MCF 10A (cell line): ENCODE measurements at places on chromosomes 3 and 15. TPM values are rescaled to one million over a fixed set of nuclear protein-coding genes. Genes with fewer than 3 reads are reported as not detected.

DNA sequence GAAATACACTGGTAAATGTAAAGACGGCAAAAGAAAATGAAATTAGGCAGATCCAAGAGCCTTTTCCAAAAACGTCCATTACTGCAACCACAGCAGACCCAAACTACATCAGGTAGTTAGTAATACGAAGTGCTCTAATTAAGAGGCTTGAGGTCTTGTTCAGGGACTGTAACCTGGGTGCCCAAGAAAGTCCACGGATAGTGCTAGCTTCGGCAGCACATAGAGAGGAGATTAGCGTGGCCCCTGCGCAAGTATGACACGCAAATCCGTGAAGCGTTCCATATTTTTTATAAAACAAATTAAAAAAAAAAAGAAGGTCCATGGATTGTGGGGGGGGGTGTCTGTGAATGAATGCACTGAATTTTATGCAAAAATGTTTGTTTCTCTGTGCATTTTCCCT, 1.4 kb downstream of the COPB2 start:
- peak overlapping the region; percentile 97 for H3K27ac ChIP-seq
- peaks cover 20% of the 10 kb centered on the region for H3K4me1 ChIP-seq
- peaks cover 23% of the 10 kb centered on the region for H3K36me3 ChIP-seq
- DNase-seq: no peak
- peak overlapping the region; percentile 78 for H3K4me3 ChIP-seq

DNA sequence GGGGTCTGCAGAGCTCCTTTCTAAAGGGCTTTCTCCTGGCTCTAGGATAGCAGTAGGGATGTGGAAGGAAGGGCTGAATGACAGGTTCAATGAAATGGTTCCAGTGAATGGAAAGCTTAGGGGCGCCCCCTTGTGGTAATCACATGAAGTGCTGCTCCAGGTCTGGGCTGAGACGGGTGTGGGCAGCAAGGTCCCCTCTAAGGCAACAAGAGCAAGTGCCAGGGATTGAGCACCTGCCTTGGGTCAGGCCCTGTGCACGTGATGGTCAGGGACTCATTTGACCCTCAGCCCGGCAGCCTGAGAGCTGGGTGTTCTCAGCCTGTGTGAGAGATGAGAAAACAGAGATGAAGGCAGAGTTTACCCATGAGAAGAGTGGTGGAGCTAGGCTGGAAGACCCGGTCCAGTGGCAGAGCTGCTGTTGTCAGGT, 12.1 kb upstream of the CX3CR1 start:
- H3K4me1 ChIP-seq: no peaks in the 10 kb centered on the region
- no peaks in the 10 kb centered on the region for H3K36me3 ChIP-seq
- no peaks in the 10 kb centered on the region for H3K27me3 ChIP-seq
- no peak overlapping the region for H3K4me3 ChIP-seq

DNA sequence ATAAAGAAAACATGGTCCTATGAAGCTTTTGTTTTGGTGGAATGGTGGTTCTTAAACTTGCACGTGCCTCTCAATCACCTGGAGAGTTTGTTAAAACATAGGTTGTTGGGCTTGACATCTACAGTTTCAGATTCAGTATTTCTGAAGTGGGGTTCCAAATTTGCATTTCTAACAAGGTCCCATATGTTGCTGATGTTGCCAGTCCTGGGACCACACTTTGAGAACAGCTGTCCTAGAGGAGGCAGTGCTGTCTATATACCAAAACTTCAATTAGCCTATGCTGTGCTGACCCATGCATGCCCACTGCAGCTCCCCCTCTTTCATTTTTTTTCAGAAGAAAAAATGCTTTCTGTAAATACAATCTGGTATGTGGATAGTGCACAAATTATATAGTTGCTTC, 31.3 kb downstream of the ALCAM start:
- H3K27ac ChIP-seq: no peak overlapping the region
- no peak overlapping the region for H3K4me3 ChIP-seq
- no peaks in the 10 kb centered on the region for H3K27me3 ChIP-seq

GRCh38 chr3:42264399-42265058, 1.5 kb downstream of the CCK start:
- no peak overlapping the region for H3K27ac ChIP-seq
- no peak overlapping the region for H3K4me3 ChIP-seq
- peaks cover 12% of the 10 kb centered on the region for H3K27me3 ChIP-seq
- DNase-seq: no peak

DNA sequence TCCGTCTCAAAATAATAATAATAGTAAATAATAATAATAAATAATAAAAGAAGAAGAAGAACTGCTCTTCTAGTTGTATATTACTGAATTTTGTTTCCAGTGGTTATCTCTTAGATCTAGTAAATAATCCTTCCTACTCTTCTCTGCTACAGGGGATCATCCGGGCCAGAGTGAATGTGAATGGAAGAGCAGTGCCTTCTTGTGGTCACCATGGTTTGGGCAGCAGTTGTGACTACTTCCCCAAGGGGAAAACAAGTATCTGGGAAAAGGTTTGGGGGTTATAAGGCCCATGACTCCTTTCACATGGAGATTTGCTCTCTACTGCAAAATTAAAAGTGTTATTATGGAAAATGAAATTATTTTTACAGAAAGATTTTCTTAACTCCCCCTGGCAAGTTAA, 5.5 kb upstream of the OR5K1 start:
- peaks cover 5% of the 10 kb centered on the region for H3K4me1 ChIP-seq
- H3K27ac ChIP-seq: no peak overlapping the region
- no peak overlapping the region for H3K4me3 ChIP-seq
- H3K36me3 ChIP-seq: no peaks in the 10 kb centered on the region
- H3K27me3 ChIP-seq: no peaks in the 10 kb centered on the region
- no peak for DNase-seq

- no peak for DNase-seq
- H3K36me3 ChIP-seq: peaks cover 10% of the 10 kb centered on the region
- no peaks in the 10 kb centered on the region for H3K27me3 ChIP-seq
These were observed 44.0 kb downstream of the SMAD3 start for GRCh38 chr15:67109141-67110034.

DNA sequence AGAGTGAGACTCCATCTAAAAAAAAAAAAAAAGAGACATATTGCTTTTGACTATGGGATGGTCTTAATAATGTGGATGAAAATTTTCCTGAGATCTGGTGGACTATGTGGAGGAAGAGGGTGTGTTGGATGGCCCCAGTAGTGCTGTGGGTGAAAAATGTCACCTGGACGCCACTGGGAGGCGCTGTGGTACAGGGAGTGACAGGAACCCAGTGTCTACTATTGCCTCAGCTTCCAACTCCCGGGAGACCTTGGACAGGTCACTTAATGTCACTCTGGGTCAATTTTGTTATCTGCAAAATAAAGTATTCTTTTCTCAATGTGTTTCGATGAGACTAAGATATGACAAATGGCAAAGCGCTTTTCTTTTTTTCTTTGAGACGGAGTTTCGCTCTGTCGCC, 27.7 kb upstream of the DCP1A start:
- H3K27ac ChIP-seq: no peak overlapping the region
- H3K36me3 ChIP-seq: no peaks in the 10 kb centered on the region
- peaks cover 4% of the 10 kb centered on the region for H3K4me1 ChIP-seq
- DNase-seq: peak; percentile 83
- H3K4me3 ChIP-seq: no peak overlapping the region

GRCh38 chr3:45367453-45367871, 20.9 kb upstream of the LARS2 start:
- no peaks in the 10 kb centered on the region for H3K4me1 ChIP-seq
- H3K27ac ChIP-seq: no peak overlapping the region
- no peaks in the 10 kb centered on the region for H3K27me3 ChIP-seq
- H3K4me3 ChIP-seq: no peak overlapping the region

- no peak overlapping the region for H3K4me3 ChIP-seq
- no peaks in the 10 kb centered on the region for H3K27me3 ChIP-seq
- no peak for DNase-seq
- no peak overlapping the region for H3K27ac ChIP-seq
- no peaks in the 10 kb centered on the region for H3K36me3 ChIP-seq
These were observed 43.8 kb upstream of the ARHGEF3 start for GRCh38 chr3:56845505-56845904.

DNA sequence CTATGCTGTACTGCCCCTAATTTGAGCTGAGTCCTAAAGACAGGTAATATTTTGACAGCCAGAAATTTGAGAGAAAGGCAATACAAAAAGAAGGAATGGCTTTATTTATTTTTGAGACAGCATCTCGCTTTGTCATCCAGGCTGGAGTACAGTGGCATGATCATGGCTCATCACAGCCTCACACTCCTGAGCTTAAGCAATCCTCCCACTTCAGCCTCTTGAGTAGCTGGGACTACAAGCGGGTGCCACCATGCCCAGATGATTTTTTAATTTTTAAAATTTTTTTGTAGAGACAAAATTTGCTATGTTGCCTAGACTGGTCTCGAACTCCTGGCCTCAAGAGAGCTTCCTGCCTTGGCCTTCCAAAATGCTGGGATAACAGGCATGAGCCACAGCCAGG, 77.4 kb upstream of the SLC4A7 start:
- no peak overlapping the region for H3K4me3 ChIP-seq
- H3K4me1 ChIP-seq: peaks cover 14% of the 10 kb centered on the region
- H3K27ac ChIP-seq: no peak overlapping the region
- H3K36me3 ChIP-seq: peaks cover 4% of the 10 kb centered on the region

DNA sequence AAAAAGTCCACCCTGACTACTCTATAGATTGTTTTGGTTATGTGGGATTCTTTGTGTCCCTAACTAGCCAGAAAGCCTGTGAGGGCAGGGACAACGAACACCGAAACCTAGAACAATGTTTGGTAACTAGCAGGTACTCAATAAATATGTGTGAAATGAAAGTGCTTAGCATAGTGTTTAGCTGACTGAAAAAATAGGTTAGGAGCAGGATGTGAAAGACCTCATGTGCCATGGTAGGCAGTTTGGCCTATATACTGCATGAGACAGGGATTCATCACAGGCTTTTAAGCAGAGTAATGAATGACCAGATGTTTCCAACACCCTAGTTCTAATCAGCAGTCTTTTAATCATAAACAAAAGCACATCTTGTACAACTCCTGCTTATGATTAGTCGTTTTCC, 64.2 kb downstream of the MYO5A start:
- DNase-seq: no peak
- no peak overlapping the region for H3K27ac ChIP-seq
- peaks cover under 1% of the 10 kb centered on the region for H3K36me3 ChIP-seq
- H3K4me1 ChIP-seq: peaks cover 6% of the 10 kb centered on the region
- H3K4me3 ChIP-seq: no peak overlapping the region

DNA sequence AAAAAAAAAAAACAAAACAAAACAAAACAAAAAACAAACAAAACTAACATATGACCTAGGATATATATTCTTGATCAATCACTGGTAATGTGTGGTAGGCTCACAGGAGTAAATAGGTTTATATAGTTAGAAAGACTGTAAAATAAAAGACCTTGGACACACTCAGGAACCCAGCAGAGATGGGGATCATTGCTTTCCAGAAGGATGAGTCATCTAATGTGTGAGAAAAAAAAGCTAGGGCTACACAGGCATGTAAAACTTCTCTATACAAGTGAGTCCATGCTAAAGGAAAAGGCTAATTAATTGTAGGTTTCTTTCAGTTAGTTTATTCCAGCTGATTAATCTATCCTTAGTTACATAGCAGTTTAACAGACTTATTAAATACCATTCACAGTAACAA, 710.3 kb upstream of the ARPP21 start:
- no peak overlapping the region for H3K27ac ChIP-seq
- no peaks in the 10 kb centered on the region for H3K27me3 ChIP-seq
- peak; percentile 11 for DNase-seq
- H3K4me3 ChIP-seq: no peak overlapping the region

DNA sequence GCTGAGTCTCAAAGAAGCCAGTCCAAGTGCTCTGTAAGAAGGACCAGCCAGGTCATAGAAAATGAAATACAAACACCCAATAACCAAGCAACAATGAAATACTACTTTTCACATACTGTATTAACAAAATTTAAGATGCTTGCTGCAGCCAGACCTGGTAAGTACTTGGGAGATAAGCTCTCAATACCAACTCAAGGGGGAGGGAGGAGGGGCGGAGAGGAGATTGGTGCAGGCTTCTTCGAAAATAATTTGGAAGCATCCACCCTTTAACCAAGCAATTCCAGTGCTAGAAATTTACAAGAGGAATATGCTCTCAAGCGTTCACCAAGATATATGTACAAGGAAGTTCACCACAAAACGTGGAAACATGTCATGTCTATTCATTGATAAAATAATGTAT, 7.6 kb upstream of the LRRC2 start:
- H3K4me3 ChIP-seq: no peak overlapping the region
- H3K27me3 ChIP-seq: no peaks in the 10 kb centered on the region
- no peaks in the 10 kb centered on the region for H3K36me3 ChIP-seq
- no peak overlapping the region for H3K27ac ChIP-seq

DNA sequence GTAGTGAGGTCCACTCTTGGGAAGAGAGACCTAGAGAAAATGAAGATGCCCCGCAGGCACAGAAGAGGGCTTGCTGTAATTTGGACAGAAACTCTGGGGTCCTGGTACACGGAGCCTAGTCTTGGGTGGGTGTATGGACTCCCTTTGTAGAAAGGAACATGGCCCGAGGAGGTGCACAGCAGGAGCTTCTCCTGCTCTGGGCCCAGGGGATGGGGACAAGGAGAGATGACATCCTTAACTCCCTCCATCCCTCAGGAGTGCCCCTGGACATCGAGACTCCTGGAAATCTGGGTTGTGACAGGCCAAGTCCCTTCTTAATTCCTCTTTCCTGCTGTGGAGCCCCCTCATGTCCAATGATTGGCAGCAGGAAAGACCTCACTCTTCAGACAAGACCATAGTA, 29.9 kb upstream of the ABHD2 start:
- H3K4me1 ChIP-seq: no peaks in the 10 kb centered on the region
- no peak for DNase-seq
- H3K27ac ChIP-seq: no peak overlapping the region

GRCh38 chr3:42491881-42492507, 10.4 kb upstream of the VIPR1 start:
- no peak overlapping the region for H3K4me3 ChIP-seq
- no peak overlapping the region for H3K27ac ChIP-seq
- no peaks in the 10 kb centered on the region for H3K27me3 ChIP-seq

DNA sequence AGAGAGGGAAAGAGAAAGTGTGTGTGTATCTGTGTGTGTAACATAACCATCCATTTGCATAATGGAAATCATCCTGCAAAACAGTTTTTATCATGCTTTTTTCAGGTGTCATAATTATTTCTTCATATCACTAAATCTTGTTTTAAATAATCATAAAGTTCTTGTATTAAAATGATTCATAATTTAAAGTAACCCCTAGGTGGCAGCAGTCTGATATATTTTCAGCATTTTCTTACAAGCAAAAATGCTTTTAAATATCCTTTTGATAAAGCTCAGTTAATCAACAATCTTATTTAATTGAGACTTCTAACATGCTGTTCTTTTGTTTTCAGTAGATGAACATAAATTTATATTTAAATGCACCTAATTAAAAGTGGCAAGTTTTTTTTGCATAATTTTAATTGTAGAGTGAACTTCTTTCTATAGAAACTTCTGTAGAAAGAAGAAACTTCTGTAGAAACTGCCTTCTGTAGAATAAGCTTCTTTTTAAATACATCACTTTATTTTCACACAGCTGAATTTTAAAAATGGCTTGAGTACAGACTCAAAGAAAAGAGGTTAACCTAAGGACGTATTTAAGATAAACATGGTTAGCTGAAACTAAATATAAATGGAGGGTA, 72.5 kb downstream of the OPA1 start:
- no peaks in the 10 kb centered on the region for H3K4me1 ChIP-seq
- peak; percentile 40 for DNase-seq
- H3K36me3 ChIP-seq: peaks cover 72% of the 10 kb centered on the region
- no peaks in the 10 kb centered on the region for H3K27me3 ChIP-seq
- H3K4me3 ChIP-seq: no peak overlapping the region

The CALML4 gene
- total RNA-seq: 2.3 and 3.3 TPM in 2 replicates

The GOLGA6B gene
- total RNA-seq: not detected in 2 replicates

The HRG gene
- total RNA-seq: 0.16 and 0.20 TPM in 2 replicates

The COL6A5 gene
- total RNA-seq: not detected in 2 replicates

The MKRN3 gene
- total RNA-seq: not detected in 2 replicates

The GATA2 gene
- total RNA-seq: 0.51 and 0.56 TPM in 2 replicates

The LRRN1 gene
- 1.2 TPM in 2 replicates for total RNA-seq

The EHHADH gene
- total RNA-seq: 3.2 and 4.0 TPM in 2 replicates

The DAZL gene
- not detected in 2 replicates for total RNA-seq

The DCLK3 gene
- not detected in 2 replicates for total RNA-seq

The NAALADL2 gene
- total RNA-seq: 3.6 and 4.2 TPM in 2 replicates

The SIDT1 gene
- 0.22 and 0.28 TPM in 2 replicates for total RNA-seq
